ENCODE measurements at places on chromosomes 16 and 17.

GRCh38 chr17:80725517-80725916 is 180.9 kb downstream of the RPTOR start:
- DNase-seq = no peak

DNA sequence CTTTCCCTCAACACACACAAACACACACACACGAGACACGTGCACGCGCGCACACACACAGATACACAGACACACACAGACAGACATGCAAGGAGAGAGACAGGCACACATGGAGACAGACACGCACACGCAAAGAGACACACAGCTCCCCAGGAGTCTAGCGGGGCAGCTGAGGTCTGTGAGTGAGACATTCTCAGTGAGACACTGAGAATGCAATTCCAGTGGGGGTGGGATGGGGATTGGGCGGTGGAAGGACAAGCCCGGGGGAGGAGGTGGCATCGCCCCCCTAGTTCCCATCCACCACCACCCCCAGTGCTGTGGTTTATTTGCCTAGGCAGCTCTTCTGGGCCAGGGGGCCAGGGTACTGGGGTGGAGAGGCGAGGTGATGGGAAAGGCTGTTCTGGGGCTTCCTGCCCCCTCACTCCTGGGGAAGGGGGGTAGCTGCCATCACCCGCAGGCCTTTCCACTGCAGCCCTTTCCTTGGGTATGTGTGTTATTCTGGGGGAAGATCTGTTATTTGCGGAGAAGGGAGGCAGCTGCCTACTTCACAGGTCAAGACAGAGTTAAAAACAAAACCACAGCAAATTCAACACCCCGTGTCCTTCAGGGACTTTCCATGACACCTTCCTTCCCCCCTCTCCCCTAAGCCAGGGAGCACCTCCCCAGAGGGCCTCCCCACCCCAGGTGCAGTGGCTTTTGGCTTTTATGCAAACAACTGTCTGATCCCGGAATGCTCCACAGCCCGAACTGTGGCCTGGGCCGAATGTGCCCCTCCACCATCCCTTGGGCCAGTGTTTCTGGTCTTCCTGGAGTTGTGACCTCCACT is 18.0 kb downstream of the GRB7 start:
- no peak for DNase-seq

GRCh38 chr16:72244853-72245252 is 72.9 kb upstream of the PMFBP1 start:
- no peak for DNase-seq

DNA sequence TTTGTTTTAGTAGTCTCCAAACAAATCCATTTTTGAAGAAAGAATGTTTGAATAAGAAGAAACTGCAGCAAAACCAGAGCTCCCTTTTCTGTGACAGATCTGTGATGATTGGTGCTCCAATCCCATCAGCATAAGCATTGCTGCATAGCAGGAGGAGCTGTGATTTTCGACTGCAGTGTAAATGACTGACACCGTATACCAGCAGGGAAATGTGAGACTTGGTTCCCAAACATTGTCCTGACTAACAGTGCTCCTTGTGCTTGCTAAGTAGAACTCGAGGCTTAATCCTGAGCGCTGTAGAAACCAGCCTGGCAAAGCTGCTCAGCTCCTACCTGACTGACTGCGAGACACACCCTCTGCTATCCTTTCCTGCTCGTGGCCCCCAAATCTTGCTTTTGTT is 57.2 kb downstream of the NUP93 start:
- DNase-seq = no peak

- DNase-seq = no peak
These were observed 4.0 kb downstream of the PRKCA start for GRCh38 chr17:66306446-66306845.

- DNase-seq = no peak
These were observed 14.6 kb downstream of the SLC13A2 start for GRCh38 chr17:28487881-28488532.

GRCh38 chr16:71426880-71427615 is 14.8 kb downstream of the TLE7 start:
- no peak for DNase-seq

Measured in stimulated activated CD4-positive, alpha-beta T cell treated with anti-CD3 and anti-CD28 coated beads, Interleukin-1b, Interleukin-23, amount 100 ng/mL, for 1 hour (primary cell).